Activated CD4-positive, alpha-beta T cell treated with anti-CD3 and anti-CD28 coated beads, Interleukin-2, Interleukin-4, amounts not matched to agents 100 ng/mL and 50 ng/mL, durations not matched to agents 16 hours and 8 hours (primary cell): ENCODE measurements at places on chromosomes 7 and 10.

GRCh38 chr10:73537709-73538108, 41.9 kb upstream of the PPP3CB start:
- no peak for DNase-seq

- DNase-seq, result no peak
Observed at GRCh38 chr10:118488710-118489497, 106.5 kb downstream of the PRLHR start.

DNA sequence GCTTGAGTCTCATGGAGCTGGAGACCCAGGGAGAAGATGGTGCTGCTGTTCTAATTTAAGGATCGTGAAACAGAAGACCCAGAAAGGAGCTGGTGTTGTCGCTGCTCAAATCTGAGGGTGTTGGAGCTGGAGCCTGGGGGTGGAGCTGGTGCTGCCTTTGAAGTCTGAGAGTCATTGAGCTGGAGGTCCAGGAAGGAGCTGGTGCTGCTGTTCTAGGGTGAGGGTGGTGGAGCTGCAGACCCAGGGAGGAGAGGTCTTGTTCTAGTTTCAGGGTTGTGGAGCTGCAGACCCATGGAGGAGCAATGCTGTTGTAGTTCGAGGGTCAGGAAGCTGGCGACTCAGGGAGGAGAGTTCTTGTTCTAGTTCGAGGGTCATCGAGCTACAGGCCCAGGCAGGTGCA, 84.1 kb upstream of the ZNF479 start:
- DNase-seq, result no peak

GRCh38 chr7:2165610-2166594, 66.8 kb downstream of the MAD1L1 start:
- no peak for DNase-seq

- no peak for DNase-seq
Observed at GRCh38 chr7:116062666-116063065, 32.1 kb upstream of the TFEC start.

GRCh38 chr7:31979690-31980330, 90.4 kb downstream of the PDE1C start:
- no peak for DNase-seq

DNA sequence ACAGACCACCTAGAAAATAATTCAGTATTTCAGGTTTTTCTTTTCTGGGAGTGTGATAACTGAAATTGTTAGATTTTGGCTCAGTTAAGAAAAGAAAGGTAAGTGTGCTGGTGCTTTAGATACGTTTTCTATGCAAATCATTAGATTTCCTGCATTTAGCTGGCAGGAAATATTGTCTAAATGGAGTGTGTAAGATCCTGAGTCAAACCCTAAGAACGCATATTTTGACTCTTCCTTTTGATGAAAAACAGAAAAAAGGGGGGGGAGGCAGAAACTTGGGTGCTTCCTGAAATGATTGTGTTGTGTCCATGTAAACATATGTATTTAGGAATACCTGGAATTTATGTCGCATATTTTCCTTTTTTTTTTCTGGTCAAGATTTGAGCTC, 1.2 kb downstream of the GRK5 start:
- peak; percentile 60 for DNase-seq

GRCh38 chr7:21358648-21359047, 69.2 kb upstream of the SP4 start:
- DNase-seq, result peak; percentile 25

- DNase-seq, result no peak
Observed at GRCh38 chr7:73556208-73557107, 1.0 kb downstream of the BCL7B start.

DNA sequence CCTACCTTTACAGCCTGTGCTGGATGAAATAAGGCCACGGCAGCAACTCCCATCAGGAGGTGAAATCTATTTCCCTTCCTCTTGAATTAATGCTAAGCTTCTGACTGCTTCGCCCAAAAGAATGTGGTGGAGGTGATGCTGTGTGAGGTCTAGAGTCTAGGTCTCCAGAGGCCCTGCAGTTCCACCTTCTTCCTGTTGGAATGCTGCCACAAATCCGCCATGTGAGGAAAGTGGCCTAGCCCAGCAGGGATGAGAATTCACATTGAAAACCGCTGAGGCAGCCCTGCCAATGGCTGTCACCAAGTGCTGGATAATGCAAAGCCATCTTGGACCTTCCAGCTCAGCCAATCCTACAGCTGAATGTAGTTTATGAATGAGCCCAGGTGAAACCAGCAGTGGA, 28.0 kb downstream of the RHOBTB1 start:
- DNase-seq, result no peak

GRCh38 chr7:140170375-140170774, 6.4 kb downstream of the KDM7A start:
- no peak for DNase-seq

- DNase-seq, result peak; percentile 29
Observed at GRCh38 chr10:89207181-89207800, at the start of gene CH25H. TSS of gene CH25H (minus strand) at chr10:89207317. CDS start at chr10:89207292, 25 bp downstream.

DNA sequence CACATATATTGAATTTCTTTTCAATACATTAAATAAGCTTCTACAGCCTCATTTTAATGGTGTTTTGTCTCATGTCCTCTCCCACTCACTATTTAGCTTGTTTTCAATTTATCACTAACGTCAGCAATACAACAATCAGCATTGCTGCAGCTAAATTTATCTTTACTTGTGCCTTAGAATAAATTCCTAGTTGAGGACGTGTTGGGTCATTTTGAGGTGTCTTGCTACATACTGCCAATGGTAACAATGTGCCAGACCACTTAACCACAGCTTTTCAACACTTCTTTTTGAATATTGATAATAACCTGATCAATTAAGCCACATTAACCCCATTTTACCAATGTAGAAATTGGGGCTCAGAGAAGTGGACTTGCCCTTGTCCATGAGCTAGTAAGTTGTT, 26.0 kb downstream of the FRMPD2 start:
- DNase-seq, result no peak

- no peak for DNase-seq
Observed at GRCh38 chr10:97123765-97124164, 62.0 kb downstream of the SLIT1 start.

GRCh38 chr10:48551861-48552591, 52.8 kb downstream of the ARHGAP22 start:
- peak; percentile 32 for DNase-seq

GRCh38 chr7:76071316-76072242, 23.7 kb downstream of the MDH2 start:
- DNase-seq, result no peak

GRCh38 chr7:44787041-44787440, 9.4 kb upstream of the PPIA start:
- no peak for DNase-seq

GRCh38 chr10:344582-345200, 209.4 kb downstream of the ZMYND11 start:
- no peak for DNase-seq

- no peak for DNase-seq
Observed at GRCh38 chr10:33917069-33917780, 582.8 kb upstream of the NRP1 start.

DNA sequence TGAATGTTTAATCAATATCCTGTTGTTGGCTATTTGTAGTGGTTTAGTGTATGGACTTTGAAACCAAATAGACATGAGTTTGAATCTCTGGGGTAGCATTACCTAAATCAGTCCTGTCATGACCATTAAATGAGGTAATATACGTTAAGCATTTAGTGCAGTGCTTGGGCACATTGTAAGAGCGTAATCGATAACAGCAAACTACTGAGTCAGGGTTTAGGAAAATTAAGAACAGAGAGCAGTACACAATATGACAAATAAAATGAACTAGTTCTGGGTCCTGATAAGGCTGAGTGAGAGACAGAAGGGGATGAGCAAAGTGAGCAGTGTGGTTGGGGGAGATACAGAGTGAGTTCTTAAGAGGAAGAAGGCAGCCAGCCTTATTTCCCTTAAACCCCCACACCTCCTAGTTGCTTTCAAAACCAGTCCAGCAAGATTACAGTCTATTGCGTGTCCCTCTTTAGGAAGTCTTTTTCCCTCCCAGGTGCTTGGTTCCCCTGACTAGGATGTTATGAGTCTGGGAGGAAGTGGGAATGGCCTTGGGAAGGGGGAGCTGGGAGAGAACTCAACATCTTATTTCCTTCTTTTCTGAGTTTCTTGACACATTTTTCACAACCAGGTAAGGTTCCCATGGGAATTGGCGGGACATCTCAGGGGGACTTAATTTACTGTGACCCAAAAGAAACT, 171.0 kb downstream of the SND1 start:
- DNase-seq, result no peak

- DNase-seq, result no peak
Observed at GRCh38 chr7:5580714-5581395, 157.2 kb upstream of the TNRC18 start.

DNA sequence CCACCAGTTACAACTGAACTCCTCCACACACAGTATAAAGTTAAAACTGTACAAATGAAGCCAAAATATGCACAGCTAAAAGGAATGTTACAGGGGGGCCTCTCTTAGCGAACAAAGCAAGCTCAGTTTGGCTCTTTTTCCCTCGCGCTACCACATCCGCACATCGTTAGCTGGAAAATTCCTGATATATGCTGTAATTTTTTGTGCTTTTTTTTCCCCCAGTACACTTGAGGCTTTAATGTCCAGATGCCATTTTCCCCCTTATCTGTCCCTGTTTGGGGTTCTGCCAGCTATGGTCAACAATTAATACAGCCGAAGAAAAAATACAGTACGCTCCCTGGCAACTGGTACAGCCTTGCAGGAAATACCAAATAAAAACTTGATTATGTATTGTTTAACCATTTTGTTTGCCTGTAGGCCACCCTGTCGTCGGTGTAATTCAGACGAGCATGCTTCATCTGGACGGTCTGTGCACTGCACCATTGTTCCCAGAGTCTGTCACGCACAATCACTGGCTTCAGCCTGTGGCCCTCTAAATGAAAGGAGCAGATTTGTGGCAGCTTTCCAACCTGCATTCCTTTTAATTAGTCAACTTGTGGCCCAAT, 108.1 kb upstream of the FAM133B start:
- DNase-seq, result no peak

- no peak for DNase-seq
Observed at GRCh38 chr10:27736396-27736795, 9.2 kb downstream of the MKX start.

GRCh38 chr7:155209478-155210319, 88.0 kb upstream of the INSIG1 start:
- DNase-seq, result no peak

DNA sequence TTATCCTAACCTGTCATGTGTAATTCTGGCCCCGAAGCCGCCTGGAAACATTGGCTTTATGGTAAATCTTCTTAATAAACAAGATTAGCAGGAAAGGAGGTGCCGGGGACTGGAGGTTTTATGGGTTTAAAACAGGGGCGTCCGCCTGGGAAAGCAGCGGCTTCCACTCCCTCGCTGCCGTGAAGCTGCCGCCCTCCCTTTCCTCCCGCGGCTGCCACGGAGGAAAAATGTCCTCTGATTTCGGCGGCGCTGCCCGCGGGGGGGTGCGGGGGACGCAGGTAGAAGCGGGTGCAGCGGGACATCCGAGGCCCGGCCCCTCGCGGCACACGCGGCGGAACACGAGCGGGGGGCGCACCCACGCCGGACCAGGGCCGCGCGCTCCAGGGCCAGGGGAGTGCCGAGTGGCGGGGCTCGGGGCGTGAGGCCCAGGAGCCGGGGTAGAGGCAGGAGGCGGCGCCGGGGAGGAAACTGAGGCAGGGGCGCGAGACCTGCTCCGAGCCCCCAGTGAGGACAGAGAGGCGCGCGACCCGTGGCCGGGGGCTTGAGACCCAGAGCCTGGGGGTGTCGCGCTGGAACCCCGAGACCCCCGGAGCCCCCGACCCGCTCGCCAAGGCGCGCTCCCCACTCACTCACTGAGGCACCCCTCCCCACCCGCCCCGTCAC, 993 bp downstream of the PTPRN2 start:
- DNase-seq, result no peak

DNA sequence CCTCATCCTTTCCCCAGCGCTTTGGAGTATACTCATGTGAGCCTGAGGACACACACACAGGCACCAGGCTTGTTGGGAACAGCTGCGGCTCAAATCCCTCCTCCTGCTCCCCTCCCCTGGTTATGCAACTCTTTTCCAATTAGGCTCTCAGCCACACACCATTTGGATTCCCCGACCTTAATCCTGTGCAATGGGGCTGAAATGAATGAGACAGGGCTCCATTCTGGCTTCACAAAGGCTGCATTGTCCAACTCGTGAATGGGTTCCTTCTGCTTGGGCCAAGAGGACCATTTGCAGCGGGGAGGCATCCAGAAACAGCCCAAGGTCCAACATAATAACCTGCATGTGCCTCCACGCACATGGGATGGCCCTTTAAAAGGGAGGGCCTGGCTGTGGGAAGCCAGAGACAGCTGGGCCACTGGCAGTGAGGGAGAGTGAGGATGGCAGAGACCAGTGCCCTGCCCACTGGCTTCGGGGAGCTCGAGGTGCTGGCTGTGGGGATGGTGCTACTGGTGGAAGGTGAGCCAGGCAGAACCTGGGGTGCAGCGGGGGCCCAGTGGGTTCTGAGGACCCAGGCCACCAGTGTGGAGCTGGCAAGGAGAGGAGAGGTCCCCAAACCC, at the start of gene RGR:
RGR (plus strand) TSS at position 403 of the 620 bp plus-strand sequence; CDS start at position 441, 38 bp downstream.
- no peak for DNase-seq

GRCh38 chr10:54826994-54827560, 26.0 kb upstream of the PCDH15 start:
- DNase-seq, result no peak

DNA sequence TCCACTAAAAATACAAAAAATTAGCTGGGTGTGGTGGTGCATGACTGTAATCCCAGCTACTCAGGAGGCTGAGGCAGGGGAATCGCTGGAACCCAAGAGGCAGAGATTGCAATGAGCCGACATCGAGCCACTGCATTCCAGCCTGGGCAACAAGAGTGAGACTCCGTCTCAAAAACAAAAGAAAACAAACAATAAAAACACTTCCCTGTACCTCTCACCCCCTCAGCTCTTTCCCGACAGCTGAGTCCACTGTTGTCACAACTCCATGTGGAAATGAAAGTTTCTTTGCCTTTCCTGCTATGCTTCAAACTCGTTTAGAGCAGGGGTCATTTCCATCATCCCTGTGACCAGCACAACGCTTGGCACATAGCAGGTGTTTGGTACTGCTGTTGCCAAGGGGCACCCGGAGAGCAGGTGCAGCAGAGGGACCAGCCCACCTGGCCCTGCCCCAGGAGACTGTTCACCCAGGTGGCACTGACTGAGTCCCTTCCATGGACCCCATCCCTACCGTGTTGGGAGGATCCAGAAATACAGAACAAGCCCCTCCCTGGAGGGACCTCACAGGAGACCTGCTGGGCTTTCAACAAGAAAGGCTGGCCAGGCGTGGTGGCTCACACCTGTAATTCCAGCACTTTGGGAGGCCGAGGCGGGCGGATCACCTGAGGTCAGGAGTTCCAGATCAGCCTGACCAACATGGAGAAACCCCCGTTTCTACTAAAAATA, 4.9 kb downstream of the TMEM130 start:
- no peak for DNase-seq

- DNase-seq, result no peak
Observed at GRCh38 chr7:12550956-12551355, 19.6 kb upstream of the SCIN start.

- DNase-seq, result no peak
Observed at GRCh38 chr10:57395923-57396322, 871.8 kb downstream of the IPMK start.
